ENCODE measurements at places on chromosomes 12 and 14.
A peak's percentile ranks its signal among the peaks of the same experiment; 100 is the strongest.

DNA sequence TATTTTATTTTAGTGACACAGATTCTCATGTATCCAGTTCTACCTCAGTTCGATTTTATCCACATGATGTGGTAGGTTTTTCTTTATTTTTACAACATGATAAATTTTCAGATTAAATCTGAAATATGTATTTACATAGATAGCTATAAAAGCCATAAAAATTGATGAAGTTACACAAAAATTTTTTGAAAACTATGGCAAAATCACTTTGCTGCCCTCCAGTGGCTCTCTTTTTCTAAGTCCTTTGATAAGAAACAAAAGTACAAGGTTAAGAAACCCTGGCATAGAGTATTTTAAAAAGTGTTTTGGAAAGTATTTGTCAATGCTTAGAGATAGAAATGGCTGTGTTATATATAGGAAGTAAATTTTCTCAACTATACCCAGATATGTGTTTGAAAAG, 104.2 kb downstream of the PCNX1 start:
- no peak for DNase-seq

DNA sequence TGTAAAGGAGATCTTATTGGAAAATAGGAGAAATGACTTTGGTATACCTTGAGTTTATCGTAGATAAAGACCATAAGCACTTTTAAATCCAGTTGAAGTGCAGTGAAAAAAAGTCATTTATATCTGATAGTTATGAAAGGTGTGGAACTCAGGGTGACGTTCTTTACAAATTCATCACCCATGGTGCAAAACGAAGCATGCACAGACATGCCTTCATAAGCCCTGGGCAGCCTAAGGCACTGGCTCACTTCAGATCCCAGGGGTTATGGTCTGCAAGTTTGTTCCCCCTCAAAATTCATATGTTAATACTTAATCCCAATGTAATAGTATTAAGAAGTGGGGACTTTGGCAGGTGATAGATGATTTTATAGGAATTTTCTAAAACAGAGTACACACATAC, 1216.4 kb upstream of the USP15 start:
- no peak for DNase-seq

- DNase-seq, result no peak
These were observed 1510.3 kb upstream of the SEL1L start for GRCh38 chr14:83044001-83044400.

DNA sequence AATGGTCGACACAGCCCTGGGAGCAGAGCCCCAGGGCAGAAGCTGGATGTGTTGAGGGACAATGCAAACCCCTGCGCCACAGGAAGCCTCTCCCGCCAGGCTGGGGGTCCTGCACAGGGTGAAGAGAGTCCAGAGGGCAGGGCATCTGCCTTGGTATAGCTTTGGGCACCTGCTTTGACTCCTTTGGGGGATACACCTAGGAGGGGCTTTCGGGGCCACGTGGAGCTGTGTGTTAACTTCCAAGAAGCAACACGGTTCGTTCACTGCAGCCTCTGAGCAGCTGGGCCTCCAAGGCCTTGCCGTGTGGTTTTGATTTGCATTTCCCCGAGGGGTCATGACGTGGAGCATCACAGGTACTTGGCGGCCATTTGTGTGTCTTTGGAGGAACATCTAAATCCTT, 5.8 kb upstream of the PUS1 start:
- DNase-seq, result no peak

- DNase-seq, result no peak
These were observed 192.1 kb upstream of the GARIN6 start for GRCh38 chr12:99455350-99456035.

GRCh38 chr12:57080855-57081254, 2.3 kb upstream of the NEMP1 start:
- DNase-seq, result no peak

DNA sequence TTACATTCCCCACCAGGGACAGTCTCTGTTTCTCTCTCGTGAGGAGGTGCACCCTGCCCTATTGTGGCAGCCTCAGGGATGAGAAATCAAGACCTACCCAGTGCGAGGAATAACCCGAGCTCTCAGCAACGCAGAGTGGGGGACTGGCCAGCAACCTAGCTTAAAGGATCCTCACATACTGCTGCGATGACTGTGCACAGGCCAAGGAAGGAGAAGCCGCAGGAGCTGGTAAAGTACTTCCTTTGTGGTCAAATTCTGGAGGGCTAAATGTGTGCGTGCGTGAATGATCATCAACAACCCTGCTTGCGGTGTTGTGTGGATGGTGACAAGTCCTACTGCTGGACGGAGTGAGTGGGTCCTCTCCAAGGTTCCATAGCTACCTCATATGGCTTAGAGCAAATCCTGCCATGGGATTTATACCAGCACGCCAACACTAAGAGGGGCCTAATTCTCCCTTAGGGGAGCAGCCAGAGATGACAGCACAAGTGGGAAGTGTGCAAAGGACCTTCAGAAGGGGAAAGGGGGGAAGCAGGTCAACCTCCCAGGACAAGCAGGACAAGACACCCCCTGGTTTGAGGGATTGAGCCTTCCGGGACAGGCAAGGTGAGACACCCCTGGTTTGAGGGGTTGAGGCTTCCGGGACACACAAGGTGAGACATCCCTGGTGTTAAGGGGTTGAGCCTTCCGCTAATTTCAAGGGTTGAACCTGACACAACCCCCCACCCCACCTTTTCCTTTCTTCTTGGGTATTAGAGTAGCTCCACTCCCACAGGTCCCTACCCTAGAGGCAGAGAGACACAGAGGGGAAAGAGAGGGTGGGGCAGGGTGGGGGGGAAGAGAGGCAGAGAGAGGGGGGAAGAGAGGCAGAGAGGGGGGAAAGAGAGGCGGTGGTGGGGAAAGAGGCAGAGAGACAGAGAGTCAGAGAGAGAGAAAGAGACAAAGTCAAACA, 58.8 kb upstream of the AP4S1 start:
- DNase-seq, result no peak

DNA sequence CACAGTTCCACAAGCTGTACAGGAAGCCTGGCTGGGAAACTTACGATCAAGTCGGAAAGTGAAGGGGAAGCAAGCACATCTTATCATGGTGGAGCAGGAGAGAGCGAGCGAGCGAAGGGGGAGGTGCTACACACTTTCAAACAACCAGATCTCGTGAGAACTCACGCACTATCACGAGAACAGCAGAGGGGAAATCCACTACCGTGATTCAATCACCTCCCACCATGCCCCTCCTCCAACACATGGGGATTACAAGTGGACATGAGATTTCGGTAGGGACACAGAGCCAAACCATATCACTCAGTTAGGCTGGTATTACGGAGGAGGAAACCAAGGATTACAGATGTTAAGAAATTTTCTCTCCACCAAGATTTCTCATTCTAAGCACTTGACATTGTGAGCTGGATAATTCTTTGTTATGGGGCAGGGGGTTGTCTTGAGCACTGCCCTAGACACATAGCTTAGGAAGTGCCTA, 262.0 kb upstream of the G2E3 start:
- no peak for DNase-seq

- no peak for DNase-seq
These were observed 17.6 kb upstream of the PEX5 start for GRCh38 chr12:7171854-7172253.

DNA sequence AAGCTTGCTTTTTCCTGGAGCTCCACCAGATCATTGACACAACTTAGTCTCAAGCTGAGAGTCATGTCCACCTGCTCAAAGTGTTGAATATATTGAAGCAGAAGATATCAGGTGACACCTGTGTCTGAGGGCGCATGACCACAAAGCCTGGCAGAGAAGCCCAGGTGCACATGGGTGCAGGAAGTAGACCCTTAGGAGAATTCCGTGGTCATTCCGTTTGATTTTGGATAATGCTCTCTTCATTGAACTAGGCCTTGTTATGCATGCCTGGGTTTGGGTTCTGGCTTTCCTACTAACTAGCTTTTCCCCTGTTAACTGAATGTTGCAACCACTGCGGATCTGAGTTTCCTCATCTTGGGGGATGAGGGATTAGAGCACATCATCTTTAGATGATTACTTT, 7.1 kb downstream of the ARHGDIB start:
- DNase-seq, result no peak

GRCh38 chr14:22407033-22407432, 182.0 kb downstream of the DAD1 start:
- no peak for DNase-seq

- DNase-seq, result no peak
These were observed 366 bp downstream of the LPCAT3 start for GRCh38 chr12:7017870-7018349.

GRCh38 chr14:71143381-71144290, 236.4 kb downstream of the PCNX1 start:
- no peak for DNase-seq

GRCh38 chr12:107288414-107289127, 195.2 kb upstream of the CRY1 start:
- DNase-seq, result peak; percentile 8

GRCh38 chr14:36319899-36320199, 588 bp downstream of the MBIP start:
- DNase-seq, result no peak

DNA sequence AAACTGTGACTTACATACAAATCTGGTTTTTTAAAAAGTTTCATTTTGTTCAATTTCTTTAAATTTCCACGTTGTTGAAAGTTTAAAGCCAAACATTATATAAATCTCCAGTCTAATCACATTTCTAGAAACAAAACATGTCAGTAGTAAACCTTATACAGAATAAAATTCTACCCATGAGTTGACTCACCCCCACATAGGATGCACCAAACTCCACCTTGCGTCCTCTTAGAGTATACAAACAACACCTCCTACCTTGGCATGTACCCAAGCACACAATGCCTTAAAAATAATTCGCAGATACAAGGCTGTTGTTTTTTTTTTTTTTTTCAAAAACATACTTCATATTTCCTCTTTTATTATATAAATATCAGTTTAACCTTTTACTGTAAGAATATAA, 3.3 kb downstream of the FBXL14 start:
- no peak for DNase-seq

DNA sequence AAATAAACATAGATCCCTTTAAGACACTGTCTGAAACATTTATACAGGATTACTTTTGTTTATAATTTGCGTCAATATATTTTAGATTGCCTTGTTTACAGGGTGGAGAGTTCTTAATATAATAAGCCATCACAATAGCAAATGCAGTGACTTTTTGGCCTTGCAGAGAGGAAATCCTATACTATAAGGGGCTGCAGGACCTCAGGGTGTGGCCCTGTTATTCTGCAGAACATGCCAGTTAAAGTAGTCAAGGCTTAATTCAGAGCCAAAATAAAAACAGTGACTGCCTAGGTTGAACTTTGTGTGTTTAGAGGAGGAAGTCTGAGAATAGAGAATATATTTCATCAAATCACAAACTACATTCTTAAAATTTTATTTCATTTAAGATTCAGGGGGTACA, 381.6 kb downstream of the DUSP6 start:
- no peak for DNase-seq

DNA sequence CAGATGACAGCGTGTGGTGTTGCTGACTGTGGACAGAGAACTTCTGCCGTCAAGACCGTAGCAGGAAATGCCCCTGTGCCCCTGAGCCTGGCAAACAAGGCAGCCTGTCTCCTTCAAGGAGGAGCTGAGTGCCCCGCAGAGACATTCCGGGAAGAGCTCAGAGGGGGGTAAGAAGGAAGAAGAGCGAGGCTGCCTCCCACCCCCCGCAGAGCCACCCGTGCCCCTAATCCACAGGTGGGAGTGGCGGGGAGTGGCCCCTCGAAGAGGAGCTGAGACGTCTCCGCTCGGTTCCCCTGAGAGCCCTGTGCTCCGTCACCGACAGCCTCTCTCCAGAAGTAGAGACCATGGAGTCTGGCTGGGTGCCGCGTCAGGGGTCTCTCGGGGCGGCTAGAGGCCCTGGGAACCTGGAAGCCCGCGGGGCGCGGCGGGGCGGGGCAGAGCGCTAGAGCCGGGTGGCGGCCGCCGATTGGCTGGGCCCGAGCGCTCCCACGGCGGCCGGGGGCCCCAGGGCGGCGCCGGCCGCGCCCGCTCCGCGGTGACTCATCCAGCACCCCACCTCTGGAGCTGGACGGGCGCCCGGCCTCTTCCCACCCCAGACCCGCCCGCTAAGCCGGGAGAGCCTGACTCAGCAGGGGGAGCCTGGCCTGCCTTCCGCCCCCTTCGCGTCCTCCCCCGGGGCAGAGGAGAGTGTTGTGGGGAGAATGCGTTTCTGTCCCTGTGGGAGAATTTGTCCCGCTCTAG, 25.2 kb upstream of the KRT78 start:
- no peak for DNase-seq

- DNase-seq, result peak; percentile 48
These were observed 36.8 kb downstream of the IQSEC3 start for GRCh38 chr12:103169-103981.

- no peak for DNase-seq
These were observed 11.9 kb downstream of the FBLN5 start for GRCh38 chr14:91935586-91935985.

DNA sequence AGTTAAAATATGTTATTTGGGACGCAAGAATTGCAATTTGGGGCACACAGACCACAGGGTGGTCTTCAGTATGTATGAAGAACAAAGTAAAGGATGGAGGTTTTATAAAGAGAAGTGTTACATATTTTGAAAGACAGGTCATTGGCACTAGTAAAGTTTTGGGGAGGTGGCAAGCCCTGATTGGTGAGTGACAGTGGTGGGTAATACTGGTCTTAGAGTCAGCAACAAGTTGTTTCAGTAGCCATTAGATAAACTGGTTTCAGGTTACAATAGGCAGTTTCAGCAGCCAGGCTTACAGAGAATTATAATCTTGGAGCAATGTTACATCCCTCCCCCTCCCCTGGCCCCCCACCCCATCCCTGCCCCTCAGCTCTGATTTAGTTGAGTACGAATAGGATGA, 17.5 kb downstream of the MARK3 start:
- no peak for DNase-seq

- DNase-seq, result no peak
These were observed 1918.5 kb upstream of the FLRT2 start for GRCh38 chr14:83611491-83611890.

GRCh38 chr12:88242571-88242925, 100.4 kb downstream of the TMTC3 start:
- no peak for DNase-seq

- no peak for DNase-seq
These were observed 80.0 kb upstream of the PRICKLE1 start for GRCh38 chr12:42669553-42669952.

DNA sequence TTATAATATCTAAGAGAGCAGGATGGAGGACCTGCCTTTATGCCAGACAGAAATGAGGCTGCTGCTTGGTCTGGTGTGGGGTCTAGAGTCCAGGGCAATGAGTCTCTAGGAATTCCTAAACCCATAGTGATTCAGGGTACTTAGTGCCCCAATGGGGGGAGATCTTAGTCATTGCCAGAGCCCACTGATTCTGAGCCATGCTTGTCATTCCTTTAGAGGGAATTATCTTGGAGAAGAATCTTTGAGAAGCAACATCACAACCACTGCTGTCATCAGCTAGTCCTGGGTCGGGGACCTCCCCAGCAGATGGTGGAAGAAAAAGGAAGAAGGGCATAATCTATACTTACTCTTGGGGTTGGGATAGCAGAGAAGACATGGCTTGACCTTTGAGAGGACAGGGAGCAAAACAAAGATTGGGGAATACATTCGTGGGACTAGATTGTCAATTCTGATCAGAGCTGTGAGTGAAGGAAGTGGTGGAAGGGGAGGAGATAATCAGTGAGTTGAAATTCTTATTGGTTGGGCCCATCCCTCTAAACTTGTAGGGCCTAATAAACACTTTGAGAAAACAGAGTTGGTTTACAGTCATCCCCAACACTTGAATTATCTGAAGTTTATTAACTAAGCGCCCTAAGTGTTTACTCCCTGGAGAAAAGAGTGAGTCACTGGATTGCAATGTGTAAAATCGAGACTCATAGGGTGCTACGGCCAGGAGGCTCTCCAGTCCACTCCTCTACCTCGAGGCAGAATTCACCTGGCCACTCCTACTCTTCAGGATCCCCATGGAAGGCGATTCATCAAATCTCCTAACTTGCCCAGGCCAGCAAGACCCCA, 3.0 kb upstream of the KRT3 start:
- no peak for DNase-seq

Measured in brain (organoid and tissue), 16 donors.